DMS79 (cell line): ENCODE measurements at places on chromosomes 7 and 10.

- DNase-seq = no peak
Observed at GRCh38 chr7:47484923-47485639, 96.8 kb downstream of the TNS3 start.

GRCh38 chr10:124002391-124003069 is 90.9 kb downstream of the CHST15 start:
- no peak for DNase-seq

DNA sequence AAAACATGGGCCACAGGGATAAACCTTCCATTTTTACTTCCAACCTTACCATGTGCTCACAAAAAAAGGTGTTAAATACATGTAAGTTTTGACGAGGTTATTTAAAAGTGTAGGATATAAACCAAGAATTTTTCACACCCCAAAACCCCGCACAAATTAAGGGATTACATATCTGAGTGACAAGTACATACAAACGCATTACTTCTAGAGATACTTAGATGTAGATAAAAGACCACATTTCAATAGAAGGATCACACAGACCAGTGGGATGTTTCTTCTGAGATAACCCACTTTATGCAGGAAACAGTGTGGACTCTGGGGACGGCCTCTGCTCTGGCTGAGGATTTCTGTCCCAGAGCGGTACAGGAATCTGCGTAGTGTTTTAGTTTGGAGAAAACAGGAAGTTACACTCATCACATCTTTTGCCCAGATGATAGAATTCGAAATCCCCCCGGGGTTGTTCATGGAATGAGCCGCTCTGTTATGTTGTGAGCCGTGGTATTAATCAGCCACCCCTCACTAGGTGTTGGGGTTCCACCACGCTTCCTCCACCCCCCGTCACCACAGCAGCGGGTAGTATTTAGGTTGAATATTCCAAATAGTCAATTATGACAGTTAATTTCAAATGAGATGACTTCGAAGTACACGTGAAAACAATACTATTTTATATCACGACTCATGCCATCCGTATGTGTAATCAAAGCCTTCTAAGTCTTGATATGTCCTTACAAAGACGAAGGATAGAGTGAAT is 1.3 kb upstream of the CUL1 start:
- DNase-seq = no peak

DNA sequence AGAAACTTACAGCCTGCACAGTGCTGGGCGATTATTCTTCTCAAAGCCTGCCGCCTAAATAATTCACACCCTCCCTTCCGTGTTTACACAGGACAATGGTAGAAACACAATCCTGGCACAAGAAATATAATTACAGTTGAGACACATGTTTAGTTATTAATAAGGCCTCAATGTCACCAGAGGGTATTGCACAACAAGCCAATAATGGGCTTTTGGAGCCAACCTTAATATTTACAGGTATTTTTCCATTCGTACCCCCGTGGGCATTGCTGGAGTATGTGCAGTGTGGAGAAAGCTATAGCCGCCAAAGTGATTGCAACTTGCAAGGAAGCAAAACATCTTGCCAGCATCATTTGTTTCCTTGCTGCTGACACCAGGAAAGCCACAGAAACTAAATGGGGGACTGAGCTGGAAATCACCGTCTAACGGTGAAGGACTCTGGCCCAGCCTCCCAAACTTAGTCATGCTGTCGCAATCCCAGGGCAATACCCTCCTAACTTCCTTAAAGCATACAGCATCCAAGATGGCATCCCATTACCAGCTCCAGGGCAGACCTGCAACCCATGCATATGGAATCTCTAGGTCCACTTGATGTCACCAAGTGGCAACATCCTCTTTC is 8.6 kb downstream of the CALN1 start:
- DNase-seq = no peak

DNA sequence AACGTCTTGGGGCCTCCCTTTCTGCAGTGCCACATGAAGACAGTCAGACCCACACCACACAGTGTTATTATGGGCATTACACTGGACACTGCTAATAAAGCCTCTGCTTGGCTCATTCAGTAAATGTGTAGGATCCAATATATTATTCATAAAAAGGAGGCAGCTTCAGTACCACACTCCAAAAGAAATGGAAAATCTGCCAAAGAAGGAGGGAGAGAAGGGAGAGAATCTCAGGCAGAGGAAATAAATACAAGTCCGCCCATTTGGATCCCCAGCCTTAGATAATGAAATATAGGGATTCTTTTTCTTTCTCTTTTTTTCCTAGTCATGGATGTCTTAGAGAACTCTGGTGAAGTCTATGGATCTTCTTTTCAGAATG is 162.2 kb downstream of the ELMO1 start:
- DNase-seq = no peak

DNA sequence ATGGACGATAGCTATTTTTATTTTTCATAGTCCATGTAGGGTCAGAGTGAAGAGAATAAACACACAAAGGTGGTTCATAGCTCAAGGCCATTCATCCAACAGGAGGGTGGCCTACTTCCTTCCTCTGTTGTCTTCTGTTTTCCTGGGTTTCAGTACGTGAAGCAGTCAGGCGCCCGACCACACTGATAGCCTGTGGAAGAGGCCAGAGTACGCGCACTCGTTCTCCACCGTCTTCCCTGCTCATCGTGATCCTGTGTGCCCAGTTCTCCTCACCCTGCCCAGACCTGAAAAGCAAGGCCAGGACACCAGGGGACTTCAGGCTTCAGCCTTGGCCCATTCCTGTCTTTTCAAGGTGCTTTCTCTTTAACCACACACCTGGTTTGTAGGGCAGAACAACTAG is 134.7 kb downstream of the GLCCI1 start:
- no peak for DNase-seq

DNA sequence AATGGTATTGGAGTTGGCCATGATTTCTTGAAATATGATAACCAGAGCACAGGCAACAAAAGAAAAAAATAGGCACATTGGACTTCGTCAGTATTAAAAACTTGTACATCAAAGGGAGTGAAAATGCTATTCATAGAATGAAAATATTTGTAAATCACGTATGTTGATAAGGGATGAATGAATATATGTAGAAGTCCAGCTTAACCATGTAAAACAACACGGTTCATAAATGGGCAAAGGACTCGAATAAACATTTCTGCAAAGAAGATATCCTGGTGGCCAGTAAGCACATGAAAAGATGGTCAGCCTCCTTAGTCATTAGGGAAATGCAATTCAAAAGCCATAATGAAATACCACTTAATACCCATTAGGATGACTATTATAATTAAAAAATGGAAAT is 68.1 kb downstream of the WAC start:
- no peak for DNase-seq

- DNase-seq = no peak
Observed at GRCh38 chr7:112866424-112866823, 76.2 kb upstream of the TMEM168 start.

- DNase-seq = no peak
Observed at GRCh38 chr7:43851805-43852204, 17.5 kb downstream of the MRPS24 start.

DNA sequence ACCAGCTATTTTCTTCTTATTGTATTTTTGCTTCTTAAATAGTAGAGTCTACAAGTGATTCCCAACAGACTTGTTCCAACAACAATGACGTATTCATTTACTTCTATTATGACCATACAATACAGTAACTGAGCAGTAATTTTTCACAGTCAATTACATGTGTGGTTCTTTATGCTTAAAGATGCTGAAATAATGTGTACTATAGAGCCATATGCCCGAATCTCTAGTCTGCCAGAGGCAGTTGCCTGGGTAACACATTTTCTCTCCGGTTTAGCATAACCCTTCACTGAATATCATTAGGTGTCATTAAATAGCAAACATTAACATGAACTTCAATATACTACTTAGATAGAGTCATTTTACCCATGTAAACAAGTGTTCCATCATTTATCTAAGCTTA is 75.0 kb downstream of the SLC25A13 start:
- DNase-seq = peak; percentile 7

GRCh38 chr10:102783568-102783967 is 39.8 kb downstream of the WBP1L start:
- DNase-seq = no peak

GRCh38 chr7:120272261-120272660 is 714 bp upstream of the KCND2 start:
- no peak for DNase-seq

GRCh38 chr10:129579228-129579627 is 112.2 kb downstream of the MGMT start:
- DNase-seq = no peak

DNA sequence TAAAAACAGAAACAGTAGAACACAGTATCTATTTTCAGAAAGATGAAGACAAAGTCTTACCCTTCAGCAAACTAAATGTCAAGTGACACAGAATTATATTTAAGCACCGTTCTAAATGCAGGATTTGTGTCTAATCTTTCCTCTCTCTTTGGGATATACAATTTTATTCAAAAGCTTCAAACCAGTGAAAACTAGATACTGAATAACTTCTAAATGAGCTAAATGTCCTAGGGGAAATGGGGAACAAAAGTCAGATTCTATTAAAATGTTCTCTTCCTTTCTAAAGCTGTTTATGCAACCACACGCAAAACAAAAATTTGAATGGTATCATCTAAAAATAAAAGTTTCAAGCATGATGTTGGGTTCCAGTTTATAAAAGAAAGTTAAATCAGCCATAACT is 136.4 kb upstream of the AOAH start:
- no peak for DNase-seq

DNA sequence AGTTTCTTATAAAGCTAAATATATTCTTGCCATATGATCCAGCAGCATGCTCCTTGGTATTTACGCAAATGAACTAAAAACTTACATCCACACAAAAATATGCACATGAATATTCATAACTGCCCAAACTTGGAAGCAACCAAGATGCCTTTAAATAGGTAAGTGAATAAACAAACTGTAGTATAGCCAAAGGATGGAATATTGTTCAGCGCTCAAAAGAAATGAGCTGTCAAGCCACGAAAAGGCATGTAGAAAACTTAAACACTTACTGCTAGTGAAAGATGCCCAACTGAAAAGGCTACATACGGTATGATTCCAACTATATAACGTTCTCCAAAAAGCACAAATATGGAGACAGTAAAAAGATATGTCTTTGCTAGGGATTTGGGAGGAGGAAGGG is 12.7 kb downstream of the THSD7A start:
- DNase-seq = no peak

GRCh38 chr7:106819546-106819945 is 45.5 kb upstream of the PIK3CG start:
- DNase-seq = no peak

- DNase-seq = no peak
Observed at GRCh38 chr10:75405598-75406461, 4.3 kb upstream of the ZNF503 start.

DNA sequence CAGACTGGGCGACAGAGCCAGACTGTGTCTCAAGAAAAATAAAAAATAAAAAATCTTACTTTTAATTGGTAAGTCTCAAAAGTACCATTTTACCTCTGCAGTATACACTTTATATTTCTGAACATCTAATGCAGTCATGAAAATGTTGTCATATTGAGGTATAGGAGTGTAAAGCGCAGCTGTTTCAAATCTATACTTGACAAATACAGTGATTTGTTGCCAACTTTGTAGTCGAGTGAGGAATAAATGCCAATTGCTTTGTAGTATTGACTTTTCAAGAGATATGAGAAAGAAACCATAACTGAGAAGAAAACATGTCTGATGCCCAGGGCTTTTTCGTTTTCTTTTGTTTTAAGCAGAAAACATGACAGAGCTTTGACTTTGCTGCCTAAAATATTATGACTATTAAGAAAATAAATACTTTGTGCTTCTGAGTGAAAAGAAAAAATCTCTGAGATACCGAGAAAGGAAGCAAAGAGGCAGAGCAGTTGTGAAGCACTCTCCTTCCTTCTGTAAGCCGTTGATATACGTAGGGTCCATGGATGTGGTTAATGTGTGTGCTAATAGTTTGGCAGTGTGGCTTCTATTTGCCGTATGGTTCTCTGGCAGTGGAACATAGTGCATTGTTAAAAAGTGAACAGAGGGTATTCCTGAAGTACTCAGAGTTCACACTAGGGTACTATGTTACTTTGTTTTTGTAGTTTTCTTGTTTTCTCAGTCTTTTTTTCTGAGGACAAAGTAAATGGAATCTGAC is 38.2 kb downstream of the AVL9 start:
- DNase-seq = no peak

- DNase-seq = no peak
Observed at GRCh38 chr7:150967349-150967748, 10.8 kb downstream of the KCNH2 start.

DNA sequence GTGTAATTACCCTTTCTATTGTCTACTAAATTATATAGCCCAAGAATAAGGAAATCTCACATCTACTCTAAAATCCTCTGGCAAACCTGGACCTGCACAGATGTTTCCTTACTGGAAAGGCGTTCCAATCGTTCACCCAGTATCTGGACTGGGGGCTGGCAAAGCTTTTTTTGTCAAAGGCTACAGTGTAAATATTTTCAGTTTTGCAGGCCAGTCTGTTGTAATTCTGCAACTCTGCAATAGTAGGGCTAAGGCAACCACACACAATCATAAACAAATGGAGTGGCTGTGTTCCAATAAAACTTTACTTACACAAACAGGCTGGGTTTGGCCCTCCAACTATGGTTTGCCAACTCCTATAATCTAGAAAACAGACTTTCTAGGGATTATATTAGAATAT is 56.2 kb downstream of the GLI3 start:
- no peak for DNase-seq

GRCh38 chr7:31020652-31021051 is 31.5 kb upstream of the ADCYAP1R1 start:
- no peak for DNase-seq

DNA sequence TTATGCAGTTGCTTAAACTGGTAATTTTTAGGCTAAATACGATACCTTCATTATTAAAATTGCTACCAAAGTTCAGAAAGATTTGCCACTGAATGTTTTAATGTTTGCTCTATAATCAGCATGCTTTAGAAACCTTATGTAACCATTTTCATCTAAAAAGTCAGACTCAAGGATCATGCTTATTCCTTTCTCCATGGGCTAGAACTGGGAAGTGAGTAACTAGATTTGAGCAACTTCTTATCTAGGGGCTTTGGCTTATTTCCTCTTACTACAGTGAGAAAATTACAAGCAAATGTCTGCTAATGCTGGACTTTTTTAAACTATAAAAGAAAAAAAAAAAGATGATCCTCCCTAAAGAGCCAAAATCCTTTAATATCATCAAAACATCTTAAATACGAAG is 215.9 kb downstream of the CRPPA start:
- no peak for DNase-seq

DNA sequence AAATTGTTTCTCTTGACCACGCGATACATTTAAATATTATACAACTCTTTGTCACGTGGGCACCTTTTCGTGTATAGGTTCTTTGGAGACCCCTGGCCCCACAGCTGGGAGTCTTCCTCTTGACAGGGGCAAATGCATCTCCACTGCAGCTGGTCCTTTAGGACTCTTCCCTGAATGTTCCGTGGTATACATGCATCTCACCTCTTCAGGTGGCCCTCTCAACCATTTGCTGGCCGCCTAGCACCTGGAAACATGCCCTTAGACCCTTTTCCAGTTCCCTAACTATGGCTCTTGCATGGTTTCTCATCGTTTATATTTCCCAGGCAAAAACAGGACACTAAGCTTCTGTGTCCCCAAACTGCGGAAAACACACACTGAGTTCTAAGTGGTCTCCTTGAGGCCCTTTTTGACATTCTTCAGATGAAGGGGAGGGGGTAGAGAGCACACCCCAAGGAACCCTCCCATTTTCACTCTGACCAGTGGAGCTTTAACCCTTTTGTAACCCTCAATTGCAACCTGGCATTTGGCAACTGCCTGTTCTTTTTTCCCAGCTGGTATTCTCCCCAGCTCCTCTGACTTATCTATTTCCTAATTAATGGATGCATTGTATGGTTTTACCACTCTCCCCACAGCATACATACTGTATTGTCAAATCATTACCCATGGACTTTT is 20.6 kb downstream of the HNRNPA2B1 start:
- no peak for DNase-seq

GRCh38 chr10:125350519-125350918 is 190.2 kb upstream of the CTBP2 start:
- no peak for DNase-seq
